ENCODE measurements at places on chromosomes 3 and 15.

GRCh38 chr3:16390581-16390980 is 122.9 kb downstream of the RFTN1 start:
- DNase-seq, result no peak

GRCh38 chr3:55702822-55703221 is 215.7 kb upstream of the WNT5A start:
- DNase-seq, result no peak

DNA sequence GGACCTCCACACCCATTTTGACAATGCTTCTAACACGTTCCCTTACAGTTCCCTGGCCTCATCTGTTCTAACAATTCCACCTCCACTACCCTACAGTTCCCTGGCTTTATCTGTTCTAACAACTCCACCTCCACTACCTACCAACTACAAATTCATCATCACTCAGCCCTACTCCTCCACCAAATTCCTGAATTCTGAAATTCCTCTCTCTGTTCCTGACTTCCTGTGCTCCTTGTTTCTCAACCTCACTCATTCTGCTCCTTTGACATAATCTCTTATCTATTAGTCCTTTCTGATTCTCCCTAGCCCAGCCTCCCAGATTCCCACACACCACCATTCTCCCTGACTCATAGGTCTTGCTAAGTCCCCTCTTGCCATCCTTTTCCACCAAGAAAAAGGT is 22.5 kb downstream of the UPK1B start:
- DNase-seq, result no peak

GRCh38 chr3:112647122-112647521 is 6.2 kb upstream of the CCDC80 start:
- no peak for DNase-seq

- no peak for DNase-seq
These were observed 133.7 kb downstream of the FOXB1 start for GRCh38 chr15:60137711-60138396.

DNA sequence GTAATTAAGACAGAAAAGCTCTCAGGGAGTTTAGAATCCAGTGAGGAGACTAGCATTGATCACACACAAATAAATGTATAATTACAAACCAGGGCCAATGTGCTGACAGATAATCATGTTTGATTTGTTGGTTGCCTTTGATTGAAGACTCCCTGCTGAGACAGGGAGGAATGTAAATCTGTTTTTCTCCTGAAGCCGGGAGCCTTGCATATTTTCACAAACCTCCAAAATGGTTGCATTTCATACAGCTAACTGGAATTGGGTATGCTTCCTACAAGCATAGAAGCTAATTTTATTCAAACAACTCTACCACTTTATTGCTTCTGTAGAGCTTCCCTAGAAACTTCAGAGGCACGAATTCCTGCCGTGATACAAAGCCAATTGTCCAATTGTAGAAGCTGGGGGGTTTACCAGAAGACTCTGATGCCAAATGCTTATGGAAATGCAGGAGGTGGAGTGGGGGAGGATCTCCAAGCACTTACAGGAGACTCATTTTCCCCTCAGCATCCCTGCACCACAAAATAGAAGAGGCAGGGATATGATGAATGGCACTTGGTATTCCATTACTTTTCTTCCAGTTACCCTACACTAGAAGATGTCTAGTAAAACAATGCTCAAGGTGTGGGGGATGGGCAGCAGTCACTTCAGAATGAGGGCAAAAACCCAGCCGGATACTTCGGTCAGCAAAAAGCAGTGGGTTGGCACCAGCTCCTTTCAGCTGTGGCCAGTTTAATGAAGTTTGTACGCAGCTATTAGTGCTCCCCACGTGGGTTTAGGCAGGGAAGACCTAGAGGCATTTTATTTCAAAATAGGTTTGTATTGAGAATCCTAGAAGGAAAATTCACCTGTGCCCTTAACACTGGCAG is 11.4 kb upstream of the MEX3B start:
- no peak for DNase-seq

DNA sequence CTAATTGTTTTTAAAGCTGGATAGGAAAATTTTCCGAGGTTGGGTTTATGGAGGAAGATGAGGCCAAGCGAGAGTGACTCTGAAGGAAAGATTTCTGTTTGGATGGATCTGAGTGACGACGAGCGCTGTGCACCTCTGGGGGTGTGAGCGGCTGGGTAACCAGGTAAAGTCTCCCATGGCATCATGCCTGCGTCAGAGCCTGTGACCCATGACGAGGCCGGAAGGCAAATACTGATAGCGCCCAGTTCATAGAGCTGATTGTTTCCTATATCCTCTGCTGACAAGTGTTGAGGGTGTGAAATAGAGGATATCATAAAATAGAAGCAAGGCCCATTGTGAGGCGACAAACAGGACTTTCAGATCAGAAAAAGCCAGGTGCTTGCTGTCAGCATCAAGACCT is 33.7 kb upstream of the MAGEF1 start:
- DNase-seq, result no peak

Data from NCI-H524 (cell line).